CD4-positive, alpha-beta T cell treated with Interleukin-15 for 4 hours (primary cell): ENCODE measurements at places on chromosomes 4 and X.

- DNase-seq = no peak
These were observed at the start of gene CITED1 for GRCh38 chrX:72305286-72306084. Gene CITED1 (minus strand): TSS chrX:72305914. CDS start chrX:72302869, 3,045 bp downstream.

- DNase-seq = no peak
These were observed 30.8 kb downstream of the BLOC1S4 start for GRCh38 chr4:6746721-6747293.

DNA sequence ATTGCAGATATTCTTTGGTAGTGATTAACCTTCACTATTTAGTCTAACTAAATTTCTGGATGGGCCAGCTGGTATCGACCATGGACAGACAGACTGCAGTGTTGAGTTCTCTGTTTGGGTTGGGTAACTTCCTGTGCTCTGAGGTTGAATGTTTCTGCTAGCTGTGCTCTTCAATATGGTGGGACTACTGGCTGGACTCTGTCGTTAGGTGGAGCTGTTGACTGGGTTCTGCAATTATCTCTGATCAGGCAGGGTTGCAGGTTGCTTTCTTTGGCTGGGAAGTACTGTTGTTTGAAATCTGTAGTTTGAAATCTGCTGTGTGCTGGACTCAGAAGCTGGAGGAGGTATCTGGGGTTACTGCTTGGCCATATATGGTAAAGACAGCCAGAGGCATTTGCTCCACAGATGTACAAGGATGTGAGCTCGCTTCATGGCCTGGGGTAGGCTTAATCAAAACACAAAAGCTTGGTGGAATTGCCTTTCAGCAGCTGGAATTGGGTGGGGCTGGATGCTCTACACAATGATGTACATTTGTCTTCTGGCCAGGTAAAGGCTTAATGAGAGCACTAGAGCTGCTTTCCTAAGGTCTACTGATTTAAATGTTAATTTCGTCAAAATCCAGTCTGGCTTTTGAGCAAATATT is 1472.0 kb downstream of the FAM133A start:
- no peak for DNase-seq

DNA sequence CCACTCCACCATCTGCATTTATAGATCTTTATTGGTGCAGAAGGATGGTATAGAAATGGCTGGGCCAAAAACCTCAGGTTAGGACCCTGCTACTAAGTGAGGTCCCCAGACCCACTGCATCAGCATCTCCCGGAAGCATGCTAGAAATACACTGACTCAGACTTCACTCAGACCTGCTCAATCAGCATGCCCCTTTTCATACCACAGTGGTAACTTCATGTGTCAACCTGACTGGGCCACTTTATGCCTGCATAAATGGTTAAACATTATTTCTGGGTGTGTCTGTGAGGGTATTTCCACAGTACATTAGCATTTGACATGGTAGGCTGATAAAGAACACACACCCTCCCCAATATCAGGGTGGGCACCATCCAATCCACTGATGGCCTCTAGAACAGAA is 118.6 kb upstream of the VCX3B start:
- no peak for DNase-seq

- DNase-seq = no peak
These were observed 7.5 kb upstream of the LETM1 start for GRCh38 chr4:1863297-1864033.

DNA sequence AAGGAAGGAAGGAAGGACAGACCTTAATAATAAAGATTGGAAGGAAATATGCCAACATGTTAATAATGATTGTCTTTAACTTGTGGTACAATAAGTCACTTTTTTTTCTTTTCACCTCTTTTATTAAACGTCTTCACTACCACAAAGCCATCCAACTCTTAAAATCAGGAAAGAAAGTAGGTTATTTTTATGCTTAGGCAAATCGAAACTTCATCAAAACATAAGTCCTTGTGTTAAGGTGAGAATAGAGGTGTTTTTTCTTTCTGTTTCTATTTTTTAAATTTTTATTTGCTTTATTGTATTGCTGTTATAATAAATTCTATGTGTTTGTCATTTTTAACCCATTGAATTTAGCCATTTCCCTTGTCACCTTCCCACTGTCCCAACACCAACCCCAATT is 26.5 kb downstream of the BLOC1S4 start:
- DNase-seq = no peak

- DNase-seq = no peak
These were observed 9.8 kb downstream of the DGKQ start for GRCh38 chr4:963276-964225.

DNA sequence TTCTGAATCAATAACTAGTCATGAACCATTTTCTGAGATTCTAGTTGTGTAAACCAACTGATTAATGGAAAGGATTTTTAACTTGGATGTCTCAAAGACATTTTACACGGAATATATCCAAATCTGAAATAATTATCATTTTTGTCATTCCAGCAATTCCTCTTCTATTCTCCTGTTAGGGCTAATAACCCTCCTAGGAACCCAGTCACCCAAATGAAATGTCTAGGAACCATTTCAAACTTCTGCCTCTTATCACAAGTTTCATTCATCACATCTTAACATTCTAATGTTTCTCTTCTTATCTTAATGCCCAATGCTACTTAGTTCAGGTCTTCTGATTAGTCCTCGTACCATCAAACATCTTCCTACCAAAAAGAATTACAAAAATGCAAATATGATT is 639.8 kb downstream of the DMD start:
- DNase-seq = no peak

- DNase-seq = no peak
These were observed 25.0 kb downstream of the MEPE start for GRCh38 chr4:87857789-87858188.

DNA sequence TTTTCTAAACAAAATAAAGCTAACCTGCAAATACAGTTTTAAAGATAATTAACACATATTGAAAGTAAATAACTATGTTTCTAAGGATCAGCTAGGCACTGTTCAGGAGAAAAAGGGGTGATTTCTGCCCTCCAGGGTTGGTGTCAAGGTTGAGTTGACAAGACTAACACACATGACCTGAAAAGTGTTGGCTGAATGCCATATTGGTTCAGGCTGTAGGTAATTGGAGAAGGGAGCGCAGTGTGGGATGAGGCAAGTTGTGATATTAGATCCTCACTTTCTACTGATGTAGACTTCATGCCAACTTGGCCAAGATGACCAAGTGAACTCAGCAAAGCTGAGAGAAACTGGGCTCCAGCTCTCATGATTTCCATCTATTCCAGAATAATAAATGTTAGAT is 42.2 kb downstream of the PPM1K start:
- no peak for DNase-seq

DNA sequence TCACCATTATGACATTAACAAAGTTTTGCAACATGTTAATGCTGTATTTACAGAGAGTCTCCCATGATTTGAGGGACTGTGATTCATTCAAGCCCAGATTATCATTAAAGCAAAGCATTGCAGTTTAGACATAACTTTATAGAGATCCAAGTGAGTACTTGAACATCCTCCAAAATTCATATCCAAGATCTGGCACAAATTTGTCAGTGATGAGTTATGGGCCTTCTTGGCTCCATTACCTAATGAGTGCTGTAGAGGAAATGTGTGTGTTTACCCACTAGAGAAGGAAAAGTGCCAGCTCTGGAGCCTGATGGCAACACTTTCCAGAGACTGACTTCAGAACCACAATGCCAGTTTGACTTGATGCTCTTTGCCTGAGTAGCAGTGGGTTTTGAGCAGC is 432.3 kb downstream of the GALNTL6 start:
- no peak for DNase-seq

GRCh38 chr4:173801361-173801760 is 271.3 kb upstream of the HAND2 start:
- DNase-seq = no peak

GRCh38 chr4:82201303-82201702 is 172.5 kb downstream of the HNRNPD start:
- DNase-seq = no peak

GRCh38 chrX:12709047-12709446 is 82.2 kb upstream of the PRPS2 start:
- no peak for DNase-seq

- peak; percentile 11 for DNase-seq
These were observed 21.8 kb upstream of the JAKMIP1 start for GRCh38 chr4:6221851-6222760.

GRCh38 chrX:8586953-8587352 is 122.3 kb downstream of the VCX3B start:
- DNase-seq = no peak

GRCh38 chr4:7831330-7831729 is 108.3 kb downstream of the AFAP1 start:
- DNase-seq = peak; percentile 67

DNA sequence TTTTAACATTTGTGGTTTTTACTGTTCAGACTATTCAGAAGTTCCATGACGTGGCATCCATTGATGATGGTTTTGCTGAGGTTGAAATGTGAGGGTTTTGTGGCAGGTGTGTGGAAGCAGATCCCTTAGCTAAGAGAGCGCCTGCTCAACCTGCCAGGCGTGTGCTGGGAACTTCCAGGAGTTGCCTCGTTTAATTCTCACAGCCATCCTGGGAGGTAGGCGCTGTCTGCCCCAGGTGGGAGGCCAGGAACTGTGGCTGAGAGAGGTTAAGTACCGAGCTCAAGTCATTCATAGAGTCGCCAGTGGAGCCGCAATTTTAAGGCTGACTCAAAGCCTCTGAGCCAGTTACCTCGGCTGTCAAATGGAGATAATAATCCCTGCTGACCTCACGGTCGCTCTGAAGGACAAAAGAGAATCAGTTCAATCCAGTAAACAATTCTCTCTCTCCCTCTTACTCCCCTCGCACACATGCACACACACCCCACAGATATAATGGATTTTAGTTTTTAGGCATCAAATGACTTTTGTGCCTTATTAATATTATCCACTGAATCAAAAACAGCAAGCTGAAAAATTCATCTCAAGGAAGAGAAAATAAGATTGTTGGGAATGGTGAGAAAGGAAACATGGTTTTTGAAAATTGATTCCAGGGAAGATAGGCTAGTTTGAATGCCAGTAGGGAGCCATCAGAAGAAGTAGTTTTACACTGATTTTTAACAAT is 171.3 kb downstream of the PTTG2 start:
- peak; percentile 85 for DNase-seq

DNA sequence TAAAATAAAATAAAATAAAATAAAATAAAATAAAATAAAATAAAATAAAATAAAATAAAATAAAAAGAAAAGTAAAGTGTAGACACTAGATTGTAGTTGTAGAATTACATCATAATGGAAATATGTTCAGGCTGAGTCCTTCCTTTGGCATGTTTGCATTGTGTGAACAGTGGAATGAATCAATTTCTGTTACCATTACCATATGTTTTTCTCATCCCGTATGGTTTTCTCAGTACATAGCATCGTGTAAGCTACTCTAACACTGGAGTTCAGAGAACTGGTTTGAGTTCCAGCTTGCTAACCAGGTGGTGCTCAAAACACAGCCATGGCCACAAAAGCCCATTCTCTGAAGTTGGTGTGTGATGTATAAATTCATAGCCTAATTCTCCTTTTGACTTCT is 45.9 kb downstream of the USP11 start:
- no peak for DNase-seq

DNA sequence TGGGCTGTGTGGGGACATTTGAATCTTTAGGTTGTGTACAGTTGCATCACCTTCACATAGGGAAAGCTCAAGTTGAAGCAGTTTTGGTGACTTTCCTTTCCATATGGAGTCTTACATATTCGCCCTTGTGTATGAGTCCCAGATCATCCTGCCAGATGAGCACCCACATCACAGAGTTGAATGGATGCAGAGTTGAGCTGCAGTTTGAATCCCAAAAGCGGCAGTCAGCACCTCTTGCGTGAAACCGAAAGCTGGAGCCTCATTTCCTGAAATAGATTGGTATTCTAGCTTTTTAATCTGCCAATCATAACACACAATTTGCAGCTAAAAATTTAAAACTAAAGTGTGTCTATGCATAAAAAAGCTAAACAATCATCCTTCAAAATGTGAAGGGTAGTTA is 162.9 kb upstream of the DIPK2B start:
- no peak for DNase-seq
